Cardiac muscle cell (in vitro differentiated cells and primary cell): ENCODE measurements at places on chromosomes 4 and X. TPM values are rescaled to one million over a fixed set of nuclear protein-coding genes. Genes with fewer than 3 reads are reported as not detected.
A peak's percentile ranks its signal among the peaks of the same experiment; 100 is the strongest.

DNA sequence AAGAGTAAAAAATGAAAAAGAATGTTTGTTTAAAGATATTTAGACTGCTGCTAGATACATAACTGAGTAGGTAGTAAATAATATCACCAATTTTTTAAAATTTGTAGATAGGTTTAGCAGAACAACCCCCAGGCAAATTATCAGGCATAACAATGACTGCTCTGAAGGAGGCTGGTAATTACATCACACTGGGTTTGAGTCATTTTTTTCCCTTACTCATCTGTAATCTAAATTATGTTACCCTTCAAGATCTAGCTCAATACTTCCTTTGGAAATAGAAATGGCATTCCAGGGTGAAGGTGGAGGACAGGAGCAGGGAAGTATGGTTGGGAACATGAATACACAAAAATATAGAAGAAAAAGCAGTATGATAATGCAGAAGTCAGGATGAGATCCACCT lies 431.6 kb upstream of the MAOA start:
- no peak for DNase-seq

DNA sequence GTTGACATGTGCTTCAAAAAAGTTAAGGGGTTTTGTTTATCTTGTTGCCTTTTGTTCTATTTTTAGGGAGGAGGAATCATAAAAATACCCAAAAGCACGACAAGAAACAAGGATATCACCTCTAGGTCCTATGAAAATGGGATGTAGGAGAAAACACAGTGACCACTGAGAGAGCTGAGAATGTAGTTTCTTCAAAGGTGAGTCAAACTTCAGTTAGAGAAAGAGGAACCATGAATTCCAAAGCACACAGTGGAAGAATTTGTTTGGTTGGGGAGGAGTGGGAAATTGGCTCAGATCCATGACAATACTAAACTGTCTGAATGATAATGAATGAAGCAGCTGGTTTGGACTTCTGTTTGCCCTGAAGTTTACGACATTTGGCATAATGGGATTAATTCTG lies 19.1 kb upstream of the FRYL start:
- no peak for DNase-seq

ATP6AP2 gene
- total RNA-seq, result 50.5 and 92.1 TPM in 2 replicates

DNA sequence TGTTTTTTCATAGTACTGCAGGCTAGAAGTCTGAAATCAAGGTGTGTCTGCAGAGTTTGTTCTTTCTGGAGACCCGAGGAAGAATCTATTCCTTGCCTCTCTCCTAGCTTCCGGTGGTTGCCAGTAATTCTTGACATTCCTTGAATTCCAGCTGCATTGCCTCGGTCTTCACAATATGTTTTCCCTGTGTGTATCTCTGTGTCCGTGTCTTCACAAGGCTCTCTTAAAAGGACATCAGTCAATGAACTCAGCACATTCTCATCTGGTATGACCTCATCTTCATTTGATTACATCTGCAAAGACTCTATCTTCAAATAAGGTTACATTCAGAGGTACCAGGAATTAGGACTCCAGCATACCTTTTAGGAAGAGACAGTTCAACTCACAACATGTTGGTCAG lies 163.4 kb downstream of the BANK1 start:
- peak; percentile 63 for DNase-seq

DNA sequence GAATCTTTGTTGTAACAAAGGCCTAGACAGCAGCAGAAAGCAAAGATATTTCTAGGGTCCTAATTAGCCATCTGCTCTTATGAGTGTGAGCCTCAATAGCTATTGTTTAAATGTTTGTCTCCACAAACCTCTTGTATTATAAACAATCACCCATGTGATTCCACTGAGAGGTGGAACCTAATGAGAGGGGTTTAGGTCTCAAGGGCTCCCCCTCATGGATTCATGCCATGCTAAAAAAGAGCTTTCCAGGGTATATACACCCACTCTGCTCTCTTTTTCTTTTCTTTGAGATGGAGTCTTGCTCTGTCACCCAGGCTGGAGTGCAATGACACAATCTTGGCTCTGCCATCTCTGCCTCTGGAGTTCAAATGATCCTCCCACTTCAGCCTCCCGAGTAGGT lies 42.1 kb downstream of the TRIM61 start:
- DNase-seq, result no peak

BCOR gene
- total RNA-seq, result 56.3 and 90.5 TPM in 2 replicates

- DNase-seq, result no peak
Observed at GRCh38 chr4:26786916-26787315, 73.7 kb upstream of the STIM2 start.

- no peak for DNase-seq
Observed at GRCh38 chr4:73917081-73917501, 47.9 kb downstream of the CXCL1 start.

CLTRN gene
- total RNA-seq, result 0.32 and 1.0 TPM in 2 replicates

RBM47 gene
- total RNA-seq, result 1.1 and 2.3 TPM in 2 replicates

SSX4B gene
- not detected in 2 replicates for total RNA-seq

DNA sequence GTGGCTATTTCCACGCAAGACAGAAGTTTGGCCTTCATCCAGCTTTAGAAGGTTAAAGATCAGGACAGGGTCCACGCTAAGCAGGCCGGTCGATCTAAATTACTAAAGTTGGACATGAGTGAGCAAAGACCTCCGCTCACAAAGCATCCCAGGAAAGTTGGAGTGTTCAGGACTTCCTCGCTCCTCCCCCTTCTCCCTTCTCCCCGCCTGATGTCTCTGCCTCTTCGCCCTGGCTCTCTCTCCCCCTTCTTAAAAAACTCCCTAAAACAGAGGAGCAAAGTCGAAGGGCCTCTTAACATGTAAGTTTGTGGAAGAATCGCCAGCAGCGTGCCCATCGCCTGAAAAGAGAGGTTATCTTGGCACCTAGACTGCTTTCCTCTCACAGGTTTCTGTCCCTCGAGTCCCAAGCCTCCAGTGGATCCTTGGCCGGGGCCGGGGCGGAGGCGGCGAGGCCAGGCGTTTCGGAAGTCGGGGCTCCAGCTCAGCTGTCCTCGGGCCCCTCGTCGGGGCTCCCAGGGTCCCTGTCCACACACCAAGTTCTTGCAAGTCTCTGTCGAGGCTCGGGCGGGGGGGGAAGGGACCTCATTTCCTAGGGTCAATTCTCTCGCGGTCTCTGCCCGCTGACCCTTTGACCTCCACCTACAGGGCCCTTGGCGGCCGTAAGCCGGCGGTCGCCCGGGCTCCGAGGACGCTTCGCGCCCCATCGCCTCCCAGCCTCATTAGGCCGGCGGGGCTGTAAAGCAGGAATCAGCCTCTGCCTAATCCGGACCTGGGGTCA lies 7.6 kb downstream of the ZIC3 start:
- DNase-seq, result no peak

GRCh38 chr4:38560768-38561558 lies 103.0 kb upstream of the KLF3 start:
- no peak for DNase-seq

CSAG3 gene
- total RNA-seq, result not detected in 2 replicates

SSX2 gene
- not detected in 2 replicates for total RNA-seq

GRCh38 chr4:182642831-182643230 lies 274.4 kb downstream of the DCTD start:
- DNase-seq, result no peak

PPP2R2C gene
- total RNA-seq, result 0.14 TPM in 1 of 2 replicates, not detected in the other

MAGEA10 gene
- total RNA-seq, result not detected in 2 replicates

- DNase-seq, result no peak
Observed at GRCh38 chrX:41677183-41678060, 11.4 kb upstream of the GPR34 start.

HS6ST2 gene
- total RNA-seq, result 20.6 and 27.1 TPM in 2 replicates

DNA sequence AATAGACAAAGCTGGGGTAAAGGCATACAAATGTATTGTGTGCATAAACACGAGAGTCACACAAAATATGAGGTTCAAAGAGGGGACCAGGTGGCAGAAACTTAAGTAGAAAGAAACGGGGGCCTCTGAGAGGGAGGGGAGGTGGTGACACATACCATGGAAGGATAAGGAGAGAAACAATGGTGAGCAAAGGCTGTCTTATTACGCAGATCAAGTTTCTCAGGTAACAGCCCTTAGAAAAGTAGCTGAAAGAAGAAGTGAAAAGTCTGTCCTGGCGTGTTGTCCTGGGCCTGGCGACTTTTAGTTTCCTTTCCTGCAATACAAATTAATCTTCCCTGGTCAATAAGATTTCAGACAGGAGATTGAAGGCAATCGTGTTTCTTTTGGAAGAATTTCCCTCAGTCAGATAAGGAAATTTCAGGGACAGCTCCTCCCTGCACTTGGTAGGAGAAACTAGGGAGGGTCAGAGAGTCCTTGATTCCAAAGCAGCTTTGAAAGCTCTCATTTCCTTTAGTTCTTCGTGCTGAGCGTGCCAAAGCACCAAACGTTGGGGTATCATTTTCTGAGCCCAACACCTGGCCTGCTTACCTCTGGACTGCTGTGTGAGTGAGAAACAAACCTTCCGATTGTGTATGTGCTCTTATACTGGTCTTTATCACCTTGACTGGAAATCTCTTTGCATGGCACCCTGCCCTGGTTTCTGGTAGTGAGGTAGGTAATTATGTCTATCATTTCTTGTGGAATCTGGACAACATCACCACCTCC lies 676.7 kb upstream of the LCORL start:
- DNase-seq, result no peak

GRCh38 chr4:88029556-88029955 lies 22.1 kb downstream of the PKD2 start:
- no peak for DNase-seq

GRCh38 chrX:39765327-39765726 lies 332.4 kb downstream of the BCOR start:
- no peak for DNase-seq

CCSER1 gene
- total RNA-seq, result 3.3 and 3.6 TPM in 2 replicates

HSFX1 gene
- total RNA-seq, result 4.0 and 5.2 TPM in 2 replicates

DNA sequence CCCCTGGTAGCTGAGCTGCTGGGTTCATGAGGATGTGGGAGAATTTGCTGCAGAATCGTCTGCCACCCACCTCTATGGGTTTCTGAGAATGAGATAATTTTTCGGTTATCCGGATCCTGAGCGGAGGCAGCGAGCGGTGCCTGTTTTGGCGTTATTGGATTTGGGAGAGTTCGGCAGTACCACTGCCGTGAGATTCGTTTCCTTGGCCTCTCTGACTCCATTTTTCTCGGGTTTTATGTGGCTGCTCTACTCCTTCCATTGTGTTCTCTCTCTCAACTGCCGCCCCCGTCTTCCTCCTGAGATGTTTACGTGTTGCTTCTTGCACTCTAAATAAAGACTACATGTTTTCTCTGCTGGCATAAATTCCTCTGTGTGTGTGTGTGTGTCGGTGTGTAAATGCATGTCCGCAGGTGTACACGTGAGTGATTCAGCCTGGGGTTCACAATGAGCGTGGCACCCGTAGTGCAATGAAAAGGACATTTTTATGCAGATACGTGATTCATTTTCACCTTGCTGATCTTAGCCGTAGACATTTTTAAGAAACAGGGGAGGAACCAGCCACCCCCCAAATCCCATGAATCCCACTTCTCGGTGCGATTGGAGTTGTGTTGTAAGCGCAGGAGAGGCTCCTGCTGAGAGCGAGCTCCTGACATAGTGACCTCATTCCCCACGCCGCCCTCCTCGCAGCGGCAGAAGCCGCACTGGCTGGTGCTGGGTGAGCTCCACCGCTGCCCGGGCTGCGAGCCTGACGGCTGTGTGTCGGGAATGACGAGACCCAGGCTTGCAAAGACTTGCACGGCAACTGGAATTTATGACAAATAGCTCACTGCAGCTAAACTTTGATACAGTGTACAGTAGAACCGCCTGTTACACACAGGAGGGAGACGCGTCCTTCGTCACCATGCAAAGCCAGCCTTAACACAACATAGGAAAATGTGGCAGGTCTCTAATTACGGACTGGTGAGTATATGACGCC lies 82.2 kb downstream of the STOX2 start:
- peak; percentile 89 for DNase-seq

GRCh38 chrX:7233580-7234406 lies 85.8 kb upstream of the PUDP start:
- DNase-seq, result no peak

- DNase-seq, result no peak
Observed at GRCh38 chr4:127759893-127760292, 22.2 kb upstream of the HSPA4L start.

GRCh38 chr4:100162027-100162685 lies 28.1 kb downstream of the DDIT4L start:
- DNase-seq, result no peak

GRCh38 chr4:38523524-38524448 lies 140.2 kb upstream of the KLF3 start:
- DNase-seq, result no peak

GRCh38 chr4:113790478-113790877 lies 28.9 kb upstream of the CAMK2D start:
- DNase-seq, result no peak

DNA sequence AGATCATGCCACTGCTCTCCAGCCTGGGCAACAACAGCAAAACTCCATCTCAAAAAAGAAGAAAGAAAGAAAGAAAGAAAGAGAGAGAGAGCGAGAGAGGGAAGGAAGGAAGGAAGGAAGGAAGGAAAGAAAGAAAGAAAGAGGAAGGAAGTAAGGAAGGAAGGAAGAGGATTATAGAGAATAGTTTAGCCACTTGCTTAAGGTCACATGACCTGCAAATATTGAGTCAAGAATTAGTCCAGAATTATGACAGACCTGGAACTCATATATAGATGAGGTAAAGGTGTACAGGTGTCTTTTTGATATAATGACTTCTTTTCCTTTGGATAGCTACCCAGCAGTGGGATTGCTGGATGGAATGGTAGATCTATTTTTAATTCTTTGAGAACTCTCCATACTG lies 25.6 kb upstream of the ANTXR2 start:
- DNase-seq, result no peak

DNA sequence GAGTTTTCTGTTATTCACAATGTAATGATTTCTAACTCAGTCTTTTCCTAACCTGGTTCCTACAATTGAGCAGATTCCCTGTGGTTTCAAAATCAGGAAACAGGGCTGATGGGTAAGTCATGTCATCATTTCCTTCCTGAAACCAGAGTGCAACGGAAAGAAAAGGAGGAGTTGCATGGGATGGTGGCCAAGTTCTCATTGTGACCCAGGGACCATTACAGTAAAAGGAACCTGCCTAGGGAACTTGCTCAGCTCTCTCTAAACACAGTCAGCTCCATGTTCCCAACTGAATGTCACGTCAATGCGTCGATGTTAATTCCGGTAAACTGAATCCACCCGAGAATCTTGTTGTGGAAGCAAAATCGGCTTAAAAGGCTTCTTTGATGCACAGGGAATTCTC lies 51.2 kb downstream of the LGI2 start:
- DNase-seq, result no peak

GRCh38 chrX:65476564-65476963 lies 58.0 kb downstream of the LAS1L start:
- DNase-seq, result no peak

GRCh38 chrX:39459952-39460351 lies 637.8 kb downstream of the BCOR start:
- DNase-seq, result no peak

UCP1 gene
- 0.21 TPM in 1 of 2 replicates, not detected in the other for total RNA-seq

- peak; percentile 84 for DNase-seq
Observed at GRCh38 chr4:147736458-147736857, 4.6 kb downstream of the ARHGAP10 start.

GRCh38 chrX:139826065-139827044 lies 106.5 kb downstream of the ATP11C start:
- no peak for DNase-seq

GRCh38 chr4:167966143-167966542 lies 126.2 kb upstream of the ANXA10 start:
- DNase-seq, result peak; percentile 9

GALNTL6 gene
- total RNA-seq, result 0.11 TPM in 1 of 2 replicates, not detected in the other

LRRC66 gene
- total RNA-seq, result 1.3 and 2.7 TPM in 2 replicates

GRCh38 chr4:183912585-183912984 lies 7.5 kb downstream of the STOX2 start:
- DNase-seq, result peak; percentile 38
